Colonic mucosa (tissue), 4 donors: ENCODE measurements at places on chromosomes 4 and X. TPM values are rescaled to one million over a fixed set of nuclear protein-coding genes. Genes with fewer than 3 reads are reported as not detected.

Gene SPANXA2
- not detected for total RNA-seq

Gene MAGEA11
- not detected for total RNA-seq

Gene CENPVL1
- not detected for total RNA-seq

Gene PCDH19
- 0.96 TPM for total RNA-seq

Gene STX18
- total RNA-seq = 31.4 TPM

Gene VCX2
- not detected for total RNA-seq

Gene TSPAN5
- 5.6 TPM for total RNA-seq

Gene NEIL3
- 6.1 TPM for total RNA-seq

Gene MEPE
- total RNA-seq = not detected

Gene TLL1
- total RNA-seq = 2.4 TPM

Gene CSN1S1
- total RNA-seq = not detected

Gene PRRG1
- 15.0 TPM for total RNA-seq

Gene DRP2
- 1.1 TPM for total RNA-seq

Gene TRIML1
- not detected for total RNA-seq

DNA sequence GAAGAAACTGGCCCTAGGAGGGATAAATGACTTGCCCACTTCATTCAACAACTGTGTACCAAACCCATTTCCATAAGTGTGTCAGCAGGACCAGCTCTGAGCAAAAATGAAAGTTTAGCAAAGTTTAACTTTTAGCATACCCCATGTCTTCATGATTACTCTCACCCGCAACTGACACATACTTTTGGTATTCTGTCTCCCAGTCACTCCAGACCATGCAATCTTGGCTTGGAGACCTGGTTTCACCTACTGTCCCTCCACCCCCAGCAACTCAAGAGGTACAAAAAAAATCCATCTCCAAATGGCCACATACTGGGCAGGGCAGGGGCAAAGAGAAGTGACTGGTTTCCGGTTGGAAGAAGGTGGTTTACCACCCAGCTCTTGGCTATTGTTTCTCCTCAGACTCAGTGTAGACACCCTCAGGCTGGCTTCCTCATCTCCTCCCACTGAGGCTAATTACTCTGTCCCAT, 79.8 kb downstream of the RLIM start:
- no peak for DNase-seq

DNA sequence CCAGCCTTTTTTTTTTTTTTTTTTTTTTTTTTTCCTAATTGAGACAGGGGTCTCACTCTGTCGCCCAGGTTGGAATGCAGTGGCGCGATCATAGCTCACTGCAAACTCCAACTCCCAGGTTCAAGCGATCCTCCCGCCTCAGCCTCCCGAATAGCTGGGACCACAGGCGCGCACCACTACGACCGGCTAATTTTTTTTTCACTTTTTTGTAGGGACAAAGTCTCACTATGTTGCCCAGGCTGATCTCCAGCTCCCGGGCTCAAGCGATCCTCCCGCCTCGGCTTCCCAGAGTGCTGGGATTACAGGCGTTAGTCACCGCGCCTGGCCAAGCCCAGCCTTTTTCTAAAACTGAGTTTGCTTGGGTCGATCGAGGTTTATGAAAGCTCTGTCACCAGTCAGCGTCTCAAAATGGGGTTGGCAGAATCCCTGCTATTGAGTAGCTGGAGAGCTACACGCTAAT, 1.3 kb upstream of the OTUD5 start:
- DNase-seq = peak; percentile 36

- DNase-seq = no peak
These were observed 30.1 kb downstream of the ZRSR2 start for GRCh38 chrX:15820106-15821073.

DNA sequence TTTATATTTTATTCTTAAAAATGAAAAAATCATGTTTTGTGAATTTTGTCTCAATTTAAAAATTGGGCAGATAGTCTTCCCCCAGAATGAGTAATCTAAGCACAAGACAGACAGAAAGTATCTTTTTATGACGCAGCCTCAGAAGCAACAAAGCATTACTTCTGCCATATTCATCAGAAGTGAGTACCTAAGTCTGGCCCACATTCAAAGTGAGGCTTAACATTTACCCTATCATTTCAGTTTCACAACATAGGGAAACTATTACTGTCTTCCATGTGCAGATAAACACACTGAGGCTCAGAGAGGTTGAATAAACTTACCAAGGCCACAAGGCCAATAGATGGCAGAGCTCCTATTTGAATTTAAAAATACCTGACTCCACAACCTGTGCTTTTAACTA, 4.4 kb upstream of the PRDX4 start:
- DNase-seq = no peak

DNA sequence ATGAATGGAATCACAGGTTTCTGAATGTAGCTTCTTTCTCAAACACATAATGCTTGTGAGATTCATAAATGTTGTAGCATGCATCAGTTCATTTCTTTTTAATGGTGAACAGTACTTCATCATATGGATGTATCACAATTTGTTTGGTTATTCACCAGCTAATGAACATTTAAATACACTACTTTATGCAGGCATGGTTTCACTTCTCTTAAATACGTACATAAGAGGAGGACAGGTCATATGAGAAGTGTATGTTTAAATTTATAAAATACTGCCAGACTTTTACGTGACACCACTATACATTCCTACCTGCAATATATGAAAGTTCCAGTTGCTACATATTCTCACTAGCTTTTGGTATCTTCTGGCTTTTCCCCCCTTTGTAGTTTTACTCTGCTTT, 65.4 kb downstream of the ANKRD17 start:
- no peak for DNase-seq

DNA sequence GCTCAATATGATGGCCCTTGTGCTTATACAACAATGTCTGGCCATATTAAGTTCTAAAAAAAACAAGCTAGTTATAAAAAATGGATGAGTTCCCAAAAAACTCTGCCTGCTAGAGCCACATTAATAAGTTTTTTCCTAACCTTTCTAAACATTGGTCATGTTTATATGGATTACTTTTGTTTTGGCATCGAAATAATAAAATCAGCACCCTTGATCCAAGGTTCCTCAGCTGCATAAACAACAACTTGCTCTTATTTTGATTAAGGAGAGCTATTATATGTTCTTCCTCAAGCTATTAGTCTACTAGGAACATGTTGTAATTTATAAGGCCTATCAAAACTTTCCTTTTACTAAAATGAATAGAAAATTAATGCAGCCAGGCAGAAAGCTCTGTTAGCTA, 48.4 kb downstream of the UNC5C start:
- no peak for DNase-seq

GRCh38 chr4:7415927-7416686, 18.6 kb downstream of the PSAPL1 start:
- DNase-seq = no peak

- DNase-seq = peak; percentile 23
These were observed 2.4 kb downstream of the CXXC4 start for GRCh38 chr4:104492183-104492771.

GRCh38 chr4:2322841-2323240, 60.9 kb upstream of the MXD4 start:
- no peak for DNase-seq

DNA sequence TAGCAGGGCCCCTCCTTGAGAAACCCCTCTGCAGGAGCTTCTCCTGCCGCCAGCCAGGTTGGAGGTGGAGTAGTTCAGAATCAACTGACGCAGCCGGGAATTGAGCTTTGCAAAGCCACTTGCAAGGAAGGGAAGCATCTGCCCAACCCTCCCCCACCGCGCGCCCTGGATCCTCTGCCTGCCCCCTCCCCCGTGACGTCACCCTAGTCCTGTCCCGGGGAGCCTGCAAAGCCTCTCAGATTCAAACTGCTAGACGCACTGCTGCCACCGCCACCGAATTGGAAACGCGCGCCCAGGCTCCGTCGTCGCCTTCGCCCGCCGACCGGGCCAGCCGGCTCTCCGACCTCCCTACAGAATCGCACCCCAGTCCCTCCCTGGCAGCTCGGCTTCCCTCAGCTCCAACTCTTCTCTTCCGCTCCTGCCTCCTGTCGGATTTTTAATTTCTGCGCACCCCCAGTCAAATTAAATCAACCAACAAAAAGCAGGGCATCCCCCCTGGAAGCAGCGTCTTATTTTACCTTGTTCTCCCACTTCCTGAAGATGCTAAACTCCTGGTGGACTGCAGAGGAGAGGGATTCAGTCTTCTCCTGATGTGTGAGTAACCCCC, 3.8 kb downstream of the SLITRK2 start:
- no peak for DNase-seq

DNA sequence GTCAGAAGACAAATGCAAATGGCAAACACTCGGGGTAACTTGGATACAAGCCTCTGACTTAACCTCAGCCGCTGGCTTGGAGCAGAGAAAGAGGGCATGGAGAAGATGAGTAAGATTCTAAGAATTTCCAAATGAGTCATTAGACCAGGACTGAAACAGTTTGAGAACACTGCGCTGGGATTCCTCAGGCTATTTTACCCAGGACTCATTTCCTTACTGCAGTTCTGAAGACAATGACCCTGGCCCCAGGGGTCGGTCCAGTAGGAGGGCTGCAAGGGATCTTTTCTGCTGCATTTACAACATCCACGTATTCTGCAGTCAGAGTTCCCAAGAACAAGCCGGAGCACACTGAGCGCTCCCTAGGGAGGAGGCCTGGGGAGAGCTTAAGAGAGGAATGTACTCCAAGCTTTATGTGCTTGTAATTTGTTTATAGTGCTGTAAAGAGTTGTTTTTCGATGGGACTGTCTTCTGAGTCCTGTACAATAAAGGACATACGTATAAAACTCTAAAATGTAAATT, 27.3 kb upstream of the SORBS2 start:
- peak; percentile 38 for DNase-seq

- DNase-seq = peak; percentile 22
These were observed 791 bp downstream of the GUCY1B1 start for GRCh38 chr4:155759372-155760252.

- no peak for DNase-seq
These were observed 67.4 kb downstream of the ZNF827 start for GRCh38 chr4:145871209-145871608.

GRCh38 chr4:60822986-60823385, 377.1 kb upstream of the ADGRL3 start:
- no peak for DNase-seq

DNA sequence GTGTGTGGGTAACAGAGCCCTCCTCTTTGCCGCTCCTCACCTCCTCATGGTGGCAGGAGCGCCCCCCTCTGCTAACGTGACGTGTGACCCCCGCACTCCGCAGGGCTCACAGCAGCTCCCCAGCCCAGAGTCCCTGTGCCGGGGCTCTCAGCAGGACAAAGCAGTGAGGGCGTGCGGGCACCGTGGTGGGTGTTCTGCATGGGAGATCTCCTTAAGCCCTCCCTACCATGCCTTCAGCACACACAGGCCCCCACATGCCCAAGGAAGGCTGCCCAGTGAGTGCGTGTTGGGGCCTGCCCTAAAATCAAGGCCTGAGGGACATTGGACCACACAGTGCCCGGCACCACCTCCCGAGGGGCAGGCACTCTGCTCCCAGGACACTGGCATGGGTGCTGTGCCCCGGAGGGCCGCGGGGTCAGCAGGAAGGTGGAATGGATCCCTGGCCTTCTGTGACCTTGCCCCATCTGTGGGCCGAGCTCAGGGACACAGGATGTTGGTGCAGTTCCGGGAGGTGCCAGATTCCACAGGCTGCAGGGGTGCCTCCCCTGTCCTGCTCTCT, 10.1 kb downstream of the PSAPL1 start:
- no peak for DNase-seq

- peak; percentile 58 for DNase-seq
These were observed 54.8 kb downstream of the C4orf51 start for GRCh38 chr4:145734576-145735346.

DNA sequence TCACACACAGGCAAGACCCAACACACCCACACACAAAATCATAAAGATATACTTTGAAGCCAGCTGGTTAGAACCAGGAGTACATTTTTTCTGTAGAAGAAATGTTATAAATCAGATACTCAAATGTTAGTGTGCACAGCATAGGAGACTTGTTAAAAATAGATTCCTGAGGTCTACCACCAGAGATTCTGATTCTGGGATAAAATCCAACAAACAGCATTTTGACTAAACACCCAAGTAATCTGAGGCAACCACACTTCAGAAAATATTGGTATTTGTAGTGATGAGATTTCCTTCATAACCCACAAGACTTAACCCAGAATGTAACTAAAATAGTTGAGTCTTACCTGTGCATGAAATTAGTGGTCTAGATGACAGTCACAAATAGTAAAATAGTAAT, 301.8 kb downstream of the HNRNPD start:
- DNase-seq = no peak

GRCh38 chr4:5114950-5115349, 63.7 kb downstream of the STK32B start:
- no peak for DNase-seq

DNA sequence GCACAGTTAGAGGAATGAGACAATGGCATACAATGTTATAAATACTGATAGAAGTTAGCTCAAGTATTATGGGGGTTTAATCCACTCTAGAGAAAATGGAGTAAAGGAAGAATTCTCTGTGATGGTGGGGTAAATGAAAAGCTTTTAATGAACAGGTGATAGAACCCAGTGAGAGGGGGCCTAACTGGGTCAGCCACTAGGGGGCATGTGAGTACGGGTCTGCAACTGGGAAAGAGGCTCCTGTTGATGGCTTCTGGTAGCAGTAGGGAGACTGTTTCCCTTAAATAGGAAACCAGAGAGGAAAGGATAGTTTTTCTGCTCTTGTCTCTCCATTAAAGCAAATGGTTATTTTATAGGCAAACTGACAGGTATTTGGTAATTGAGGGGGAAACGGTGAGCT, 132.8 kb upstream of the GPR101 start:
- DNase-seq = peak; percentile 17

DNA sequence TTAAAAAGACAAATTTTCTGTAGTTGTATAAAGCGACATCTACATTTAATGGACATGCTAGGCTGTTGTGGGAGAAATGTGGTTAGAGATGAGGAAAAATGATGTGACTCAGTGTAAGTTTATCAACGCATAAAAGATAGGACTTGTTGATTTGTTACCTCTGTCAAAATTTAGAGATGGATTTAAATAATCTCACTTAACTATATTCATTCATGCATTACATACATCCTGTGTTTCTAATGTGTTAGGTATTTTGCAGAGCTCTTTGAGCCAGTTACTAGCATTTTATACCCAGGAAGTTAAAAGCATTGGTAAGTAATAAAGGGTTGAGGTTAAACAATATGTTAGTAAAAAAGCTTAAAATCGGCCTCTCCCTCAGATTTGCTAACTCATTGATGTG, 34.3 kb downstream of the METAP1 start:
- no peak for DNase-seq

DNA sequence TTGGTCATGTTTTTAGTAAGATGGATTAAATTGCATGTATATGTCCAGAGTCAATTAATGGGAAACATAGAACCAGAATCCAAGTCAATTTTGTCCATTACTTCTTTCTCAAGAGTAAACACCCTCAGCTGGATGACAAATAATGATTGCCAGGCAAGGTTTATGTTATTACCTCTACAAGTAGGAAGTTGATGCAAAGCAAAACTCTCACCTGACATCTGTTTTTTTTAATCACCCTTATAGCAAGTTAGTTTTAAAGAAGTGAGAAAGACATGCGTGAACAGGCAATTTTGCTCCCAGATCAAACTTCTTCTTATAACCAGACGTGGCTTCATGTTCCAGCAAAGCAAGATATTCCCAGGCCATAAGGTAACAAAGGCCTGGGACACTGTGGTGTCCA, 348.5 kb upstream of the FTHL17 start:
- DNase-seq = no peak
